ENCODE measurements at places on chromosomes 5 and 9.

GRCh38 chr9:6215562-6215961, at the start of gene IL33:
IL33 (plus strand) TSS chr9:6215807; CDS start chr9:6241695, 25,888 bp downstream.
- no peak for DNase-seq

GRCh38 chr5:97124335-97124734, 18.1 kb downstream of the LIX1 start:
- no peak for DNase-seq

- DNase-seq = peak; percentile 88
Observed at GRCh38 chr5:59587489-59588337, 305.8 kb downstream of the PDE4D start.

- DNase-seq = no peak
Observed at GRCh38 chr9:137202966-137203365, 2.4 kb upstream of the TPRN start.

DNA sequence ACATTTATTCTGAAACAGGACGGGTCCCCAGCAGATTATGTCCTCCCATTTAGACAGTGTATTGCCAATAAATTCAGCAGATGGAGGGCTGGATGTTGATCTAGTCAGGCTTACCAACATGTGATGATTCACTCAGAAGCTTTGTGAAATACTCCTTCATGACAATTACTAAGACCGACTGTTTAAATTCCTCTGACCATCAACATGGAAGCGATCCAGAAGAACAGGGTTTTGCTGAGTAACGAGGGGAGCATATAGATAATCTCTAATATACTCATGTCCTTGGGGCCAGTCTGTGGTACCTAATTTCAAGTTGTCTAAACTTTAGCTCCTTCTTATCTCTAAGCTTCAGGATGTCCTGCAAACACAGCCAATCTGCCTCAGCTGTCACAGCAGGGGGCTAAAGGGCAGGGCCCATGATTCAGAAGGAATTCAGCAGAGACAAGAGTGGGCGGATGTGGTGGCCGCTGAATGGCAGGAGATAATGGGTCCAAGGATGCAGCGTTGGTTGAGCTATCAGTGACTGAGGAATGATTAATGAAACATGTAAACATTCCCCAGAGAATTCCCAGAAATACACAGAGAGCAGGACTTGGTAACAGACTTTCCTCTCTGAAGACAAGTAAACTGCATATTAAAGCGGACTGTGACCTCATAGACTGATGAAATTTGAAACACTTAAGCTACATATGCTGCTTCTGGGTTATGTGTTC, 109.4 kb downstream of the ANKRD55 start:
- peak; percentile 60 for DNase-seq

GRCh38 chr5:68419081-68419636, 203.6 kb downstream of the PIK3R1 start:
- DNase-seq = no peak

DNA sequence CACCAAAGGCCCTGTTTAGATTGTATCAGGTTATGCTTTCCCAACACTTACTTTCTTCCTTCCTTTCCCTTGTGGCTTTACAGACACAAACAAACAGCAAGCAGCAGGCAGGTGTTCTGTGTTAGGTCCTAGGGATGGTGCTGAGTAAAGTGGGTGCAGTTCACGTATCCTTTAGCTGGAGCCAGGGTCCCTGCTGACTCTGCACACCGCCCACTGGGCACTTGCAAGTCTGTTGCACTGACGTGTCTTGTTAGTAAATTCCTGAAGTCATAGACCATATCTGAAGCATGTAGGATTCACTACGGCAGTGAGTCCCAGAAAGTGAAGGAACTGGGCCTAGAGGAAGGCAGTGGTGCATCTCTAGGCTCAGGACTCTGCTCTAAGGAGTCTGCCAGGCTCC, 96.5 kb downstream of the DAPK1 start:
- no peak for DNase-seq

GRCh38 chr5:63164838-63165535, 586.4 kb downstream of the LRRC70 start:
- DNase-seq = no peak

- DNase-seq = no peak
Observed at GRCh38 chr5:8961956-8962355, 583.9 kb downstream of the SEMA5A start.

GRCh38 chr5:157265714-157266285, at the start of gene CYFIP2:
CYFIP2 (plus strand) TSS chr5:157266123; CDS start chr5:157285362, 19,239 bp downstream.
- DNase-seq = peak; percentile 82

DNA sequence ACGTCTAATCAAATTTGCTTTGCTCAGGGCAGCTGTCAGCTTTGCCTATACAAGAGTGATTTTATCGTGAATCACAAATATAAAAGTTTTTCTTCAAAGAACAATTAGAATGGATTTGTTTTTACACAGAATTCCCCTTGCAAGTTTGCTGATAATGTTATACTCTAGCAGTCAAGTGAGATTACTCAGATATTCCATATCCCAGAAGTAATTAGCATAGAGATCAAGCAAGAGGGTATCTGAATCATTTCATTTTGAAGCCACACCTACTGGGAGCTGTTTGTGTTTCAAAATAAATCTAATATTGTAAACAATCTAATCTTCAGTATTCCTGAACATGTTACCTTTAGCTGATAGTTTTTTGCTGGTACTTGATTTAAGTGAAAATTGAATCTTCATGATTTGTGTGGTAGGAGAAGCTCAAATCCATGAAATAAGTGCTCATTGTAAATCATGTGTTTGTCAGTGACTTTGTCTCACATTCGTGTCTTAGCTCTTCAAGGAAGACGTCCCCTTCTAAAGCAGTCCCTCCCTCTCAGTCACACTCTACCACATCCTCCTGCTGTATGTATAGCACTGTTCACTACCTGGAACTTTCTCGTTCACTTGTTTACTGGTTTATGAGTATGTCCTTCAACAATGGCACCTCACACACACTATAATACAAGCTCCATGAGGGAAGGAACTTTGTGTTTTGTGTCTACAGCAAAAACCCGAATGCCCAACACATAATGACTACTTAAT, 3.3 kb upstream of the TTC39B start:
- DNase-seq = no peak

Measured in femur (tissue), 1 donor.